ENCODE measurements at places on chromosomes 7 and 10. TPM values are rescaled to one million over a fixed set of nuclear protein-coding genes. Genes with fewer than 3 reads are reported as not detected.
A peak's percentile ranks its signal among the peaks of the same experiment; 100 is the strongest.

GRCh38 chr10:34249634-34250033, 565.5 kb downstream of the PARD3 start:
- no peak for DNase-seq

DNA sequence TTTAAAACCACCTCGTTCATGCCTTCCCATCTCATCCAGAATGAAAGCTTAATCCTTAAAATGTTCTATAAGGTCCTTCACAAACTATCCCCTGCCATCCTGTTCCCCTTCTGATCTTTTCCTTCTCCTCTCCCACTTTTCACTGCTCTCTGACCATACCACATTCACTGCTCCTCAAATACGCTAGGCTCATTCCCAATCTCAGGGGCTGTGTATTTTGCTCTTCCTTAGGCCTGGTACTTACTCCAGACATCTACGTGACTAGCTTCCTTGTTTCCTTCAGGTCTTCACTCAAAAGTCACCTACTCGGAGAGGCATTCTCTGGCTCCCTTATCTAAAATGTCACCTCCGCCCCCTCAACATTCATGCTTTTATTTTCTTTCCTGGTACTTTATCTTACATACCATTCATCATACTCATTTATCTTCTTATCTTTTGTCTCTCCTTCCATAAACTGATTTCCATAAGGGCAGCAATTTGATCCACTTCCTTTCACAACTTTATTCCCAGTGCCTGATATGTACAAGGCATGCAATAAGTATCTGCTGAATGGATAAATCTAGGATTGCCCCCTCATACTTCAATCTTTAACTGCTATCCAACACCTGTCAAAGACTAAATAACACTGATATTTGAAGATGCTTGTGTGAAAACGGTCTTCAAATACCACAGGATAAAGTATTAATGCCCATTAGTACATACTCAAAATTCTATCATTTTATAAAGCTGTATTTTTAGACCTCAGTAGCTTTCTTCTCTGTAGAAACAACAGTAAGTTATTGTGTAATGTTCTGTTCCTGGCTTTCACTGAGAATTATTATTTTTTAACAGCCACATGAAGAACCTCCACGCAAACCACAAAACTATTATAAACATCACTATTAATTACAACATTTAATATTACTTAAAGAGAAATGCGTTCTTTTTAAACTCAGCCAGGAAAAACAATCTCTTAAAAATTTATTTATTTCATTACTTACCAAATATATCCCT, 27.0 kb downstream of the JMJD1C start:
- no peak for DNase-seq

- no peak for DNase-seq
Measured at GRCh38 chr7:7820939-7821338, 102.5 kb upstream of the RPA3 start.

GRCh38 chr7:1176891-1177373, 16.9 kb upstream of the ZFAND2A start:
- peak; percentile 92 for DNase-seq

The ATP6V0E2 gene
- 17.5 TPM for polyA plus RNA-seq

The GRM3 gene
- polyA plus RNA-seq, result 0.18 TPM

The PDZD7 gene
- 0.71 TPM for polyA plus RNA-seq

The CPEB3 gene
- polyA plus RNA-seq, result 3.9 TPM

The MPP7 gene
- polyA plus RNA-seq, result 14.7 TPM
